Endothelial cell (in vitro differentiated cells): ENCODE measurements at places on chromosomes 3 and 15. TPM values are rescaled to one million over a fixed set of nuclear protein-coding genes. Genes with fewer than 3 reads are reported as not detected.
A peak's percentile ranks its signal among the peaks of the same experiment; 100 is the strongest.

- H3K27ac ChIP-seq, result no peak within 1 kb of the TSS
- H3K4me1 ChIP-seq, result peaks cover 4% of the 10 kb centered on the region
- H3K36me3 ChIP-seq, result no peaks in the 10 kb centered on the region
- no peak for DNase-seq
- H3K27me3 ChIP-seq, result peaks cover 8% of the 10 kb centered on the region
Observed at GRCh38 chr15:76994971-76995945, at the start of gene PSTPIP1. PSTPIP1 (plus strand) TSS chr15:76995126; CDS start chr15:76995574, 448 bp downstream.

DNA sequence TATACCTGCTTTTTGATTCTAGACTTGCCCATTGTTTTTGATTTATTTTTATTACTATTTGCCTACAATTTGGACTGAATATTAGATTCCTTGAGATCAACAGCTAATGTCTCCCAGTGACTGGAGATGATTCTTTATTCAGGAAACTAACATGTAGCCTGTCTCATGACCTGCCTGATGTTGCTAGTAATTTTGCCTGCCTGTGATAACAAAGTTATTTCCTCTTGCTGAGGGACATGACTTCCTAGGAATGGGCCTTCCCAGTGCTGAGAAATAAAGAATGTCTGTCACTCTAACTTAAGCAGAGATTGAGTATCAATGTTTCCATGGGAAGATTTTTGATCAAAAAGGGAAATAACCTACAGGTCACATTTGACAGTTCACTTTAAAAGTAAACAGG is 13.4 kb upstream of the NPHP3 start:
- peak overlapping the region; percentile 90 for H3K27ac ChIP-seq
- peaks cover 1% of the 10 kb centered on the region for H3K27me3 ChIP-seq
- peaks cover 16% of the 10 kb centered on the region for H3K4me1 ChIP-seq
- no peak overlapping the region for H3K4me3 ChIP-seq
- H3K36me3 ChIP-seq, result no peaks in the 10 kb centered on the region
- DNase-seq, result no peak

DNA sequence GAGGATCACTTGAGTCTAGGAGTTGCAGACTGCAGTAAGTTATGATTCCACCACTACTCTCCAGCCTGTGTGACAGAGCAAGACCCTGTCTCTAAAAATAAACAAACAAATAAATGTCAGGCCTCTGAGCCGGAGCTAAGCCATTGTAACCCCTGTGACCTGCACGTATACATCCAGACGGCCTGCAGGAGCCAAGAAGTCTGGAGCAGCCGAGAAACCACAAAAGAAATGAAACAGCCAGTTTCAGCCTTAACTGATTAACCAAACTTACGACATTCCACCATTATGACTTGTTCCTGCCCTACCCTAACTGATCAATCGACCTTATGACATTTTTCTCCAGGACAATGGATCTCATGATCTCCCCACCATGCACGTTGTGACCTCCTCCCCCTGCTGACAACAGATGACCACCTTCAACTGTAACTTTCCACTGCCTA is 32.5 kb upstream of the ZKSCAN7 start:
- H3K27me3 ChIP-seq, result no peaks in the 10 kb centered on the region
- H3K27ac ChIP-seq, result no peak overlapping the region
- H3K4me1 ChIP-seq, result peaks cover 32% of the 10 kb centered on the region
- DNase-seq, result no peak

Gene ZDHHC23
- total RNA-seq, result 26.3 TPM

Gene UBA3
- total RNA-seq, result 58.9 TPM

Gene DLL4
- total RNA-seq, result 257 TPM

Gene CTXN2
- 0.18 TPM for total RNA-seq

GRCh38 chr3:193960487-193961274 is 175.3 kb upstream of the HES1 start:
- DNase-seq, result no peak
- H3K4me1 ChIP-seq, result peaks cover 3% of the 10 kb centered on the region
- H3K4me3 ChIP-seq, result no peak overlapping the region
- H3K36me3 ChIP-seq, result peaks cover 7% of the 10 kb centered on the region
- no peaks in the 10 kb centered on the region for H3K27me3 ChIP-seq
- H3K27ac ChIP-seq, result no peak overlapping the region

Gene KLHL40
- not detected for total RNA-seq

DNA sequence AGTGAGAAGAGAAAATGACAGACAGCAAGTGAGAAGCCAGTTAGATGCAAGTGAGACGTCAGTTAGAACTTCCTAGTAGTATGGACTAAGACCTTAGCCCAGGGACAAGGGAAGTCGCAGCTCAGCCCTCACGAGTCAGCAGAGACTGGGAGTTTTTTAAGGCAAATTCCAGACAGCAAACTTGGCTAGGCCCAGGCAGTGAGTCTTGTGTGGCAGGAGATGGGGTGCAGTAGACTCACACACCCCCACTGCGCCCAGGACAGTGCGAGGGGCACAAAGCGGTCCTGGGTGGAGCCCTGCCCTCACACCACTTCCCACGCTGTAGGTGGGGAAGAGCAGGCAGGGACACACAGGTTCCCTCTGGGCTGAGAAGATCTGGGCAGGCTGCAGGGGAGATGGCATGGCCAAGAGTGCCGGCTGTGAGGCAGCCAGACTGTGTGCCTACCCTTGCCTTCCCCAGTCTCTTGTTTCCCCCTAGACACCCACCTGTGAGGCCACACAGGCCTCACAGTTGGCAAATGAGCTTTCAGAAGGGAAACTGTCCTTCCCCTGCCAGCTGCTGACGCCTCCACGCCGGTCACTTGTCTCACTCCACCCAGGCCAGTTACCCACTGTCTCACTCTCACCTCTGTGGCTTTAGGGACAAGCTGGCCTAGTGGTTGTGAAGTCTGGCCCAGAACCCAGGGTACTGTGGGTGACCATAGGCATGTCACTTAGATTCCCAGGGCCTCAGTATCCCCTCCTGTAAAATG is 13.7 kb upstream of the PRKCD start:
- no peak overlapping the region for H3K4me3 ChIP-seq
- H3K27ac ChIP-seq, result no peak overlapping the region
- DNase-seq, result no peak
- H3K27me3 ChIP-seq, result peaks cover 4% of the 10 kb centered on the region
- H3K36me3 ChIP-seq, result peaks cover 3% of the 10 kb centered on the region

- no peaks in the 10 kb centered on the region for H3K4me1 ChIP-seq
- H3K27ac ChIP-seq, result no peak overlapping the region
- peaks cover 4% of the 10 kb centered on the region for H3K27me3 ChIP-seq
- no peak for DNase-seq
- no peak overlapping the region for H3K4me3 ChIP-seq
Observed at GRCh38 chr3:152388631-152389030, 119.9 kb downstream of the MBNL1 start.

GRCh38 chr15:75844629-75845335 is 1.5 kb downstream of the UBE2Q2 start:
- peak overlapping the region; percentile 98 for H3K4me3 ChIP-seq
- peak overlapping the region; percentile 83 for H3K27ac ChIP-seq
- peaks cover 27% of the 10 kb centered on the region for H3K4me1 ChIP-seq
- peaks cover 9% of the 10 kb centered on the region for H3K27me3 ChIP-seq
- DNase-seq, result no peak

GRCh38 chr3:134060561-134061385 is 31.0 kb upstream of the SLCO2A1 start:
- no peaks in the 10 kb centered on the region for H3K36me3 ChIP-seq
- no peak overlapping the region for H3K27ac ChIP-seq
- DNase-seq, result no peak
- H3K27me3 ChIP-seq, result peaks cover 19% of the 10 kb centered on the region

Gene PPP1R14D
- not detected for total RNA-seq

DNA sequence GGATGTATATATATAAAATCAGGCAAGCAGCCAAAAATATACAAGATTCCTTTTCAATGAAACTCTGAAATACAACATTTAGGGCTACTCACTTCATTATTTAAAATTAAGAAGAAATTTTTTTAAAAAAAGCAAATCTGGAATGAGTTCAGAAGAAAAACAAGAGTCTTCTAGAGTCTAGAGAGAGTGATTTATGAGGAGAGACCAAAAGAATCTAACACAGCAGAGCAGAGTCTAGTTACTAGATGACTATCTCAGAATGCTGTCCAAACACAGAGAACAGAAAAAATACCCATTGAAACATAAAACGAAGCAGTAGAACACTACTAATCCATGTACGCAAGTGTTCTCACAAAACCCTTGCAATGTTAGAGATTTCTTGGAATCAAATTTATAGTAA is 275.2 kb upstream of the CBLB start:
- H3K27ac ChIP-seq, result no peak overlapping the region
- no peaks in the 10 kb centered on the region for H3K36me3 ChIP-seq
- peaks cover 7% of the 10 kb centered on the region for H3K27me3 ChIP-seq
- H3K4me1 ChIP-seq, result no peaks in the 10 kb centered on the region
- no peak overlapping the region for H3K4me3 ChIP-seq

Gene SYNPR
- total RNA-seq, result not detected
